ENCODE measurements at places on chromosomes 16 and 17.

DNA sequence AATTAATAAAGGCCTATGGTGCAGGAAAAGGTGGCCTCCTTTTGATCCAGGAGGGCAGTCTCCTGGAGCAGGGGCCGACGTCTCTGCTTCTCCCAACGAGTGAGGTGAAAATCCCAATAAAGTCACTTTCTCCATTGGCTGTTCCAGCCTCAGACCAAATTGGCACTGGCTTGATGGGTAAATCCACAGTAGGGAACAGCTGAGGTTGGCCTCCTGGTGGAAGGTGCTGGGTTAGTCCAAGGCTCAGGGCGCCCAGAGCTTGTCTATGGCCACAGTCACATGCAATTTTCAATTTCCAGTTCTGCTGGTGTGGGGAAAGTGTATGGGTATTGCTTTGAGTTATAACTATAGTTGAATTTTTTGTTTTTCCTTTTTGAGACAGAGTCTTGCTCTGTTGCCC is 79.0 kb downstream of the NETO2 start:
- DNase-seq, result no peak

- DNase-seq, result no peak
Measured at GRCh38 chr16:85117418-85117817, 5.1 kb upstream of the CIBAR2 start.

DNA sequence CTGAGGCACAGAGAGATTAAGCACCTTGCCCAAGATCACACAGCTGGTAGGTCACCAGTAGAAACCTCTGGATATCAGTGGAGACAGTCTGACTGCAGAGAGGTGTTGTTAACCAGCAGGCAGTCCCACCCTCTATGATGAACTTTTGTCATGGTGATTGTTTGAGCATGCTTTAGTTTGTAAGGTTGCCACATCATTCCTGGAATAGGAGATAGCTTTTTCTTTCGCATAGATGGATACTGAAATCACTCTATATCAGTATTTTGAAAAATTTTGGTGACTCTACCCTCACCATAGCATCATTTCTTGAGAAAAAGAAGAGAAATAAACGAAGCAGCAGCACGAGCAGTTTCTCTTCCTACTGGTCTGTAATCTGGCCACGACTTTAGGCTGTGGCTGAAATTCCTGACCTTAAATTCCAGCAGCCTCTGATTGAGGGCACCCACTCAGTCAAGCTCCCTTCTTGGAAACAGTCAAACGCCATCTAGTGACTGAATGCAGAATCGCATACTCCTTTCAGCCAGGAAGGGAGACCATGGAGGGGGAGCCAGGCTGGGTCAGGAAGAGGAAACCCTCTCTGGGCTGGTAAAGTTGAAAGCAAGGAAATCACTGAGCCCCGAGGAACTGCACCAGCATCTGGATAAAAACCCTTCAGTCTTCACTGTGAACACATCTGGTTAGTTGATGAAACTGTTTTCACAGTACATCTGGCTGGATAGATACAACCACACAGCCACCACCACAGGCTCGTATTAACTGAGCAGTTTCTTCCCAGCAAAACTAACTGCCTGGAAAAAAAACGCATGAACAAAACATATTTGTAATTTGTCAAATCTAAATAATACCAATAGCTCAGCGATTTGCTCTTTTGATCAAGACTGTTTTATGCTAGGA is 108.5 kb upstream of the XYLT1 start:
- peak; percentile 76 for DNase-seq

DNA sequence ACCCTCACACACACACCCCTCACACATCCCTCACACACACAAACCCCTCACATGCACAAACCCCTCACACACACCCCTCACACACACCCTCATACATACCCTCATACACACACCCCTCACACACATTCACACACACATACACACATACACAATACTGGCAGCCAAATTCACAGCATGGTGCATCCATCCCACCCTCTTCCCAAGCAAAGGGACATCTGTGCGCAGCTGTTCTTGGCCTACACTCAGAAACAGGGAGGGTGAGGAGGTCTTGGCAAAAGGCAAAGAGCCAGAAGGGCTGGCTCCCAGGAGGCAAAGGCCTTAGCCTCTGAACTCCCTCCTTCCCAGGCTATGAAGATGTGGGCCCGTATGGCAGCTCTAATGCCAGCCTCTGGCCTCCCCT is 23.4 kb downstream of the C17orf67 start:
- peak; percentile 55 for DNase-seq

GRCh38 chr17:81162491-81162890 is 2.8 kb upstream of the PVALEF start:
- DNase-seq, result no peak

Measured in femur (tissue), 1 donor.